ENCODE measurements at places on chromosomes 11 and 22. TPM values are rescaled to one million over a fixed set of nuclear protein-coding genes. Genes with fewer than 3 reads are reported as not detected.

GRCh38 chr11:119103793-119104192 lies 2.1 kb upstream of the DPAGT1 start:
- DNase-seq = no peak

DNA sequence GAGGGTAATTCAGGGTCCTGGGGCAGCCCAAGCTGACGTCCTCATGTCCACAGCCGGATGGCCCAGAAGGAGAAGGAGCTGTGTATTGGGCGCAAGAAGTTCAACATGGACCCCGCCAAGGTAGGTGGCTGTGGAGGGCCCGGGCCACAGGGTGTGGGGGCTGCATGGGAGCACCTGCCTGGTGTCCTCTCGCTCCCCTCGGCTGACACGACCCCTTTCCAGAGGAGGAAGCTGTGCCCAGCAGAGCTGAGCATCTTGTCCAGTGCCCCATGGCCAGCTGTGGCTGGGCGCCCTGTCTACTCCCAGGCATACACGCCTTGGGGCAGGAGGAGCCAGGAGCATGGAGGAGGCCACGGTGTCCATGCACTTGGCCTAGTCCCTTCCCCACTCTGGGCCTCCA lies 13.6 kb downstream of the CYTH4 start:
- no peak for DNase-seq

DNA sequence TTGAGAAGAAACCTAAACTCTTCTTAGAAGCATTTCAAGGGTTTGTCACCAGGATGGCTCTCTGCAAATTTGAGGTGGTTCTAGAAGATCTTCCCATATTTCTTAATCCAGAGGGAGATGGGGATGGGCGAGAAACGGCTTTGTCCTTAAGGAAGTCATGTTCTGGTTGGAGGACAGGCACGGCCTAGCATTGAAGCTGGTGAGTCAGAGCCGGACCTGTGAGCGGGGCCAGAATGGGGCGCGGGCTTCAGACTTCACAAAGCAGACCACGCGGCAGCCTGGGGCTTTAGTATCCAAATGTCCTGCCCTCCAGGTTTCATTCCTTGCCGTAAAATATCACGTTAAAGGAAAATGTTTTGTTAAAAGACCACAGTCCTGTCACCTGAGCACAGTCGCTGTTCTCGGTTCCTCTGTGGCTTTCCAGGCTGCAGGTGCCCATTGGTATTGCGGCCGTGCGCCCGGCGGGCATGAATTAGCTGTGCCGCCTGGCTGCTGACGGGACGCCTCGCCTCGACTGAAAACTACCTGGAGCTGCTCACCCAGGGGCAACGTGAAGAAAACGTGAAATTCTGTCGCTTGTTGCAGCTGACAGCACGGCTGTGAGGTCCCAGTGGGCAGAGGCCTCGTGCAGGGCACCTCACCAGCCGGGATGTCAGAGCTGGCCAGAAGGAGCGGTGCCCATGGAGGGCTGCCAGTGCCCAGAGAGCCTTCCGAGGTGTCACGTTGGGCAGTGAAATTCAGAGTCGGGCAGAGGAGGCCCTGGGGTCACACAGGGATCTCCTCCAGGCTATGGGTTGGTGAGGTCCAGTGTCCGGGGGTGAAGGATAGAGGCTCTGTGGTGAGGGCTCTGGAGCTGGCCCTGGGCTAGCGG lies 59.0 kb downstream of the LRP5 start:
- DNase-seq = peak; percentile 85

DNA sequence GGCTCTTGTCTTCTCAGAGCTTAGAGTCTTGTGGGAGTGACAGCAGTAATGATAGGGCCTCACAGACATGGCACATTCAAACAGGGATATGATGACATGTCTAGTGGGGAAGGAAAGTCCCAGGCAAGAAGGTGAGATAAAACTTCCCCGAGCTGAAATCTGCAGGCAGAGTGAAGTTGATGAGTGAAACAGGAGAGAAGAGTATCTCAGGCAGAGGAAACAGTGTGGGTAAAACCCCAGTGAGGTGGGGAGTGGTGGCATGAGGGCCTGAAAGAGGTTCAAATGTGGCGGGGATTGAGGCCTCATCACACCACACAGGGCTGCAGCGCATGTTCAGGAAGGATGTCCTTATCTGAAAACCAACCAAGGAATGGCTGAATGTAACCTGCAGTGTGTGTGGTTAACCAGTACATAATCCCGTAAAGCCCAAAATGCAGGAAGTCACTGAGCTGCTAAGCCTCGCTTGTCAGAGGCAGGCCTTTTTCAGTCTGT lies 153.8 kb upstream of the E2F8 start:
- DNase-seq = no peak

GRCh38 chr22:48824712-48825651 lies 1002.7 kb downstream of the BRD1 start:
- DNase-seq = no peak

HSPB2 gene
- total RNA-seq = 18.1 TPM

GRCh38 chr11:2899080-2899783 lies 13.7 kb upstream of the CDKN1C start:
- DNase-seq = peak; percentile 89

C11orf97 gene
- total RNA-seq = not detected

DNA sequence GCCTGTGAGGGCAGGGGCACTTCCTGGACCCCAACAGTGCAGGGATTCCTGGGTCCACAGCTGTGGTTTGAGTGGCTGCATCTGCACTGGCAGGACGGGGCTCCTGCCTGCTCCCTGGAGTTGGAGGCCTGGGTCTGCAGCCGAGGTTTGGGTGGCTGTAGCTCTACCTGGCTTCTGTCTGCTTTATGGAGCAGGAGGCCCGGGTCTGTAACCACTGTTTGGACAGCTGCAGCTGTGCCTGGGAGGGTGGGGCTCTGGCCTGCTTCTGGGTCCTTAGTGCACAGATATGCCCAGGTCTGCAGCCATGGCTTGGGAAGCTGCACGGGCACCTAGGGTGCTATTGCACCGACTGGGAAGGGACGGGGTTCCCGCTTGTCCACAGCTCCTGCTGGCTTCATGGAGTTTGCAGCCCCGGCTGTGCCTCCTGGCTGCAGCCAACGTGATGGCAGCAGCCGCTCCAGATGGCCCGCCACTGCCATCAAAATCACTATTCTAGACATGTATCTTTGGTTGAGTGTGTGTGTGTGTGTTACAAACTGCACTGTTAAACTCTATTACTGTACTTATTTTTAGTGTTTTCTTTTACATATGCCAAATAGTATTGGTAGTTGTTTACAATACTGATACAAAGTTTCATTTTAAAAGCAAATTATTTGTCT lies 412.3 kb upstream of the KIRREL3 start:
- DNase-seq = no peak

DNA sequence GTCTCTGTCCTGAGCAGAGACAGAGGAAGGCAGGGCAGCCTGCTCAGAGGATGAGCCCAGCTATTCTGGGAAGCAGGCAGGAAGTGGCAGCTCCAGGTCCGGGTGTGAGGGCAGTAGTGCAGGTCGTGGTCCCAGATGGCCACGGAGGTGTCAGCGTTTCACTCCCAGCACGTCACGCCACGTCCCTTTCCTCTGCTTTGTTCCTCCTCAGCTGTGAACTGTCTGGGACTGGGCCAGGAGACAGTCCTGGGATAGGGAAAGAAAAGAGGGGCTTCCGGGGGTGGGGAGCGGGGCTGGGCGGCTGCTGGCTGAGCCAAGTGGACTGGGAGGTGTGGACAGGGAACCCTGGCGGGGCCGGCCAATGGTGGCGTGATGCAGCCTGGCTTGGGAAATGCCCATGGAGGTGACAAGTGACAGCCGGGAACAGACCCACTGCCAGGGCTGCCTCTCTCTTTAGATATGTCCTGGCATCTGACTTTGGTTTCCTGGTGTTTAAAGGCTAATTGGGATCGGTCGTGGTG lies 64.7 kb downstream of the KCNQ1 start:
- peak; percentile 75 for DNase-seq

- peak; percentile 93 for DNase-seq
Observed at GRCh38 chr11:45590743-45591142, 74.7 kb downstream of the CHST1 start.

DNA sequence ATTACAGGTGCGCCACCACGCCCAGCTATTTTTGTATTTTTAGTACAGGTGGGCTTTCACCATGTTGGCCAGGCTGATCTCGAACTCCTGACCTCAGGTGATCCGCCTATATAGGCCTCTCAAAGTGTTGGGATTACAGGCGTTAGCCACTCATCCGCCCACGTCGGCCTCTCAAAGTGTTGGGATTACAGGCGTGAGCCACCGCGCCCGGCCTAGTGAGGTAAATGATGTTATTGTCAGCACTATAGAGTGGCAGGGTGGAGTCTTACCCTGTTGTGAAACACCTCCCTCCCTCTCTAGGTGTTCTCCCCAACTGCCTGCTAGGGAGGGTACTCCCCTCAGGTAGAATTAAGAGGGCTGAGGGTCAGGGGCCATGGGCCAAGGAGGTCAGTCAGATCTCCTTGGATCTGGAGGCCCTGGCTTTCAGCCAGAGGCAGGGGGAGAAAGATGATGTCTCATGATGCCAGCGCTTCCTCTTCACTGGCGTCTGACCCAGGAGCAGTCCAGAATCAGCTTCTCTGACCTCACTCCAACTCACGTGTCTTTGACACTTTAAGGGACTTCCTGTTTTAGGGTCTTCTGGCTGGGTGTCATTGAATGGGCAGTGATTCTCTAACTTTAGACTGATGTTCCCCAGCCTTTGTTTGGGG lies 2.0 kb downstream of the GGA1 start:
- DNase-seq = no peak

GRCh38 chr22:28813772-28814518 lies 13.6 kb upstream of the XBP1 start:
- peak; percentile 63 for DNase-seq

BIRC3 gene
- total RNA-seq = 19.3 TPM

DNA sequence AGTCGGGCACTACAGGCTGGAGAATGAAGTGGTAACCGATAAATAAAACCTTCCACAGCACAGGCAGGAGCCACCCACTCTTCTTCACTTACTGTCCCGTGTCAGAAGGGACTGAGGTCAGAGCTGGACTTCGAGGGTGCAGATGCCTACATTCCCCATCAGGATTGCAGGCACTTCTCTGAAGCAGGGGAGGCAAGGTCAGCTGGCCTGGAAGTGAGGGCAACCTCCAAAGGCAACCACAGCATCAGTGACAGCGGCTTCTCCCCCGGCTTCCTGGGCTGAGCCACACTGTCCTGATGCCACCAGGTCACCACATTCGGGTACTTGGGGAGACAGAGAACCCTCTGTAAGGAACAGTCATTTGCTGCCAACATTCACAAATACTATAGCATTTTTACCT lies 22.7 kb downstream of the TCIRG1 start:
- no peak for DNase-seq

GRCh38 chr11:65771589-65772112 lies 9.1 kb downstream of the AP5B1 start:
- no peak for DNase-seq

DNA sequence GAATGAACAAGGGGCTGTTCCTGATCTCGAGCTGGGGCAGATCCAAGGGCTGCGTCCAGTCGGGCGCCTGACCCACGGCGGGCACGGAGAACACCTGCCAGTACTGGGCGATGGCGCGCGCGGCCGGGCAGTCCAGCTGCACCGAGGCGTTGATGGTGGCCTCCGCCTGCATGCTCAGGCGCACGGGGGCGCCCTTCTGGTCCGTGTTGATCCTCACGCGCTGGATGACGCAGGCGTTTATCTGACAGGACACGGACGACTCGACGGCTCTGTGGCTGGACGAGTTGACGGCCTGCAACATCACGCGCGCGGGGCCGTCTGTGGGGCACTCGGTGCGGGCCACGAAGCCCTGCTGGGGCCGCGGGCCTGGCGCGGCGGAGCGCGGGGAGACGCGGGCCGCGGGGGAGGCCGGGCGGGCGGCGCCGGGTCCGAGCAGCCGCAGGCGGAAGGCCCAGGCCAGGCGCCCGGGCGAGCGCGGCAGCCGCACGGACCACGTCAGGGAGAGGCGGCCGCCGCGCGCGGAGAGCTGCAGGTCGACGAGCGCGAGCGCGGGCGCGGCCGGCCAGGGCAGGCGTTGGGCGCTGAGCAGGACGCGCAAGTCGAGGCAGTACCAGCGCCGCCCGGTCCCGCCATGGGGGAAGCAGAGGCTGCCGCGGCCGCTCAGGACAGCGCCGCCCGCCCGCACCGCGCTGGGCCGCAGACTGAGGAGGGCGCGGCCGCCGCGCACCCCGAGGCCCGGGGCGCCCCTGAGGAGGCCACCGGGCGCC lies 511 bp downstream of the PKDREJ start:
- peak; percentile 88 for DNase-seq

- DNase-seq = no peak
Observed at GRCh38 chr11:10688401-10688800, 5.2 kb downstream of the IRAG1 start.

DNA sequence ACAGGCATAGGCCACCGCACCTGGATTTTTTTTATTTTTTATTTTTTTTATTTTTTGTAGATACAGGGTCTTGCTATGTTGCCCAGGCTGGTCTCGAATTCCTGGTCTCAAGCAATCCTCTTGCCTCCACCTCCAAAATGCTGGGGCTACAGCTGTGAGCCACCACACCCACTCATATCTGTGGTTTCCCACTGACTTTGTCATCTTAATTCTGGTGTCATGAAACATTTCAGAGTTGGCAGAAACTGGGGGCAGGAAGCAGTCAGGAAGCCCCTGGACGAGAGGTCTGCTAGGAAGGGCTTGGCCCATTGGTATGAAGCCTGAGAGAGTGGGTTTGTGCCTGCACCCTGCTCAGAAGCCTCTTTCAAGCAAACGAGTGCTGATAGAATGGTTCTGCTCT lies 49.1 kb downstream of the COMMD9 start:
- DNase-seq = no peak

GRCh38 chr22:30887861-30888260 lies 80.7 kb downstream of the MORC2 start:
- peak; percentile 44 for DNase-seq

Measured in aorta (tissue), 5 donors.